Occipital lobe (tissue), 3 donors: ENCODE measurements at places on chromosomes 6 and 20.

DNA sequence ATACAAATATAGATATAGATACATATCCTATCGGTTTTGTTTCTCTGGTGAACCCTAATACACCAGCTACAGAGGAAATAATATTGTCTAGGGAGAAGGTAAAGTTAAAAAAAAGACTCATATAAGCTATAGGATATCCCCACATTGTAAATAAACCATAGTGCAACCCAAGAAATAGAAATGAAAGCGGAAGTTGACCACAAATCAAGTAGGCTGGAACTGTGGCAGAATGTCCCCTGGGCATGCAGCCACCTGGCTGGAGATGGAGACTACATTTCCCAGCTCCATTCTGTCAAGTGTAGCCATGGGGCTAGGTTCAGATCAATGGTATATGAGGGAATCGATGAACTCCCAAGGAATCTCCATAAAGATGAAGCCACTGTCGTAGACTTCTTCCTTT, 70.1 kb upstream of the RPS6KA2 start:
- DNase-seq = no peak

GRCh38 chr6:35356391-35356790, 14.0 kb downstream of the PPARD start:
- no peak for DNase-seq

DNA sequence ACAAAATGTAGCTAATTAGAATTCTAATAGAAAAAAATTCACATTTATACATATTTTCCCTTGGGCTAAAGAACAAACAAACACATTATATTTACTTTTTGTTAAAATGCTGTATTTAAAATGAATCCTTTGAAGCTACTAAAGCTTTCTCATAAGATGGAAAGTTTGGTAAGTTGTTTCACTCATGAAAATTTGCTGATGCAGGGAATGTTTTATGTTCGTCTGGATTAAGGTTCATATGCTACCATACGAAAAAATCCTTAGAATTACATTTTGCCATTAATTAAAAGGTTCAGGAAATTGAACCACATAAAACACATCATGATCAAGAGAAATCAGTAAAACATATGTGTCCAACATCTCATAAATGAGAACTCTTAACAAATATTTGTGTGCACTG, 62.2 kb downstream of the SMLR1 start:
- DNase-seq = no peak

DNA sequence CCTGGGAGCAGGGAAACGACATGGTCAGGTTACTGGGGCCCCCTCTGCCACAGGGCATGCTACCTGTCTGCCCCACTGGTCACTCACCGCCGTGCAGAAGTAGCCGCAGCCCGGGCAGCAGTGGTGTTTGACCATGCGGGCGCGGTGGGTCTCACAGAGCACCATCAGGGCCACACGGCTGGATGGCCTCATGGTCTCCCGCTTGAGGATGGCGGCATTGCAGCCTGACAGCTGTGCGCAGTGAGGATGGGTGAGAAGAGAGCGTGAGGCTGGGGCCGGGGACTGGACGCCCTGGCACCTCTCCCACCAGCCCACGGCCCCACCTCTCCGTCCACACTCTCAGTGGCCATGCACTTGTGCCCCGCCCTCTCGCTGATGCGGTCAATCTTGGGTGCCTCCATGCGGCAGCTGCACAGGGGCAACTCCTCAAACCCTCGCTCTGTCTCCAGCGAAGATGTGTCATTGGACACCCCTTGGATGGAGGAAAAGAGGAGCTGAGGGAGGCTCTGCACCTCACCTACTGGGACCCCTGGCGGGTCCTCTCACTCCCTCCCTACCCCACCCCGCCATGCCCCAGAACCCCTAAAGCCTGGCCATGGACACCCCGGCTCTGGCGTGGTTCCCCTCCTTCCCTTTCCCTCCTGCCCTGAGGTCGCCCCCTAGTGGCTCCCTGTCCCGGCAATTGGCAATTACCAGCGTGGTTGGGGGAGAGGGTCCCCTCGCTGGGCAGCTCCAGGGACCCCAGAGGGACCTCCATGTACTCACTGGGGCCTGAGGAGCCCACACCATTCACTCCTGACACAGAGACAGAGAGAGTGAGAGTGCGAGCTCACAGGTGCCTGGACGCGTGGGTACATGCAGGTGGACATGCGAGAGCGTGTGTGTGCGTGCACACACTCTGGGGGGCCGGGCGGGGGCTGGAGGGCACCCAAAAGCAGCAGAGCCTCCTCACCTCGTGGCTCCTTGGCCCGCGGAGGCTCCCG, 8.9 kb downstream of the EHMT2 start:
- DNase-seq = no peak

- no peak for DNase-seq
Observed at GRCh38 chr6:37019065-37019450, 13.6 kb downstream of the FGD2 start.

- DNase-seq = no peak
Observed at GRCh38 chr6:1787894-1788293, 178.2 kb downstream of the FOXC1 start.

DNA sequence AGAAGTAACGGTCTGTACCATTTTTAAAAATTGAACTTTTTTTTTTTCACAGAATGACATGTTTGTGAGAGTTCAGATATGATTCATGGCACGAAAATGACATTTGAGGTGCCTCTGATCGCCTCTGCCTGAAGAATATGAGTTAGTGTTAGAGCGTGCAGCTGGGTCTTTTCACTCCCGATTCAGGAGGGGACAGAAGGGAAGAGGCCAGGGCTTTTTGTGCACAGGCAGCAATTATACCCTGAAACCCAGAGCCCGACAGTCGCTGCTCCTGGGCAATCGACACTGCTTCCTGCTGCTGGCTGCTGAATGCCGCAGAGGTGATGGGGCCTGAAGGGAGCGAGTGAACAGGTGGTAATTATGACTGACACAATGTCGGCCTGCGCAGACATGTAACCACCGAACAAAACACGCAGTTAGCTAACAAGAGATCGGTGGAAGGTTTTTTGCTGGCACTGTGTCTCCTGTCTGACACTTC, 652.0 kb upstream of the NOX3 start:
- DNase-seq = no peak

GRCh38 chr20:50336661-50337060, 146.0 kb downstream of the CEBPB start:
- no peak for DNase-seq

DNA sequence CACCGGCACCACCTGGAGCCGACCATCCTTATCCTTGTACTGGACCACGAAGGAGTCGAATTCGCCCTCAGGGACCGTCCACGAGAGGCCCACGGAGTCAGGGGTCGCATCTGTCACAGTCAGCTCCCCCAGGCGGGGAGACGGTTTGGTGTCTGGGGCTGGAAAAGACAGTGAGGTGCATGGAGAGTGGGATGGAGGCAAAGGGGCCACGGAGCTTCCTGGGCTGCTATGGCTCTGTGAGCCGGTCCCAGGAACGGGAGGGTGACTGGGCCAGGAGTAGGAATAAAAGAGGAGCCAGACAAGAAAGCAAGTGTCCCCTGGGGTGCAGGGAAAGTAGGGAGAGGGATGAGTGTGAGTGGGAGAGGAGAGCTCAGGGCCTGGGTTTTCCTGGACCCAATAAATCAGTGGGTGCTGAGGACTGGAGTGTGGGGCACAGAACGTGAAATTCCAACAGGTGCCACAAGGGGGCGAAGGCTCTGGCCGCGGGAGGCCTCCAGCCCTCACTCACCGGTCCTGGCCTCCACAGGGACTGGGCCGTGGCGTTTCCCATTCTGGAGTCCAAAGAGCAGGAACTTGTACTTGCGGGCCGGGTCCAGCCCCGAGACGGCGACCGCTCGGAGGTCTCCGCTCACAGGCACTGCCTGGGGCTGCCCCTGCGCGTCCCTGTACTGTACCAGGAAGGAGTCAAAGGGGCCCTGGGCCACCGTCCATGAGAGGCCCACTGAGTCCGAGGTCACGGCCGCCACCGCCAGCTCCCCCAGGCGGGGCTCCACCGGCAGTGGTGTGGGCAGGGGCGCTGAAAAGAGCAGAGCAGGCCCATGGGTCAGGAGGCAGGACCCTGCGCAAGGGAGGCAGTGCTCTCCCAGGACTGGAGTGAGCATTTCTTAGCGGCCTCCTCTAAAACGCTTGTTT, 9.9 kb downstream of the CYP21A2 start:
- no peak for DNase-seq

DNA sequence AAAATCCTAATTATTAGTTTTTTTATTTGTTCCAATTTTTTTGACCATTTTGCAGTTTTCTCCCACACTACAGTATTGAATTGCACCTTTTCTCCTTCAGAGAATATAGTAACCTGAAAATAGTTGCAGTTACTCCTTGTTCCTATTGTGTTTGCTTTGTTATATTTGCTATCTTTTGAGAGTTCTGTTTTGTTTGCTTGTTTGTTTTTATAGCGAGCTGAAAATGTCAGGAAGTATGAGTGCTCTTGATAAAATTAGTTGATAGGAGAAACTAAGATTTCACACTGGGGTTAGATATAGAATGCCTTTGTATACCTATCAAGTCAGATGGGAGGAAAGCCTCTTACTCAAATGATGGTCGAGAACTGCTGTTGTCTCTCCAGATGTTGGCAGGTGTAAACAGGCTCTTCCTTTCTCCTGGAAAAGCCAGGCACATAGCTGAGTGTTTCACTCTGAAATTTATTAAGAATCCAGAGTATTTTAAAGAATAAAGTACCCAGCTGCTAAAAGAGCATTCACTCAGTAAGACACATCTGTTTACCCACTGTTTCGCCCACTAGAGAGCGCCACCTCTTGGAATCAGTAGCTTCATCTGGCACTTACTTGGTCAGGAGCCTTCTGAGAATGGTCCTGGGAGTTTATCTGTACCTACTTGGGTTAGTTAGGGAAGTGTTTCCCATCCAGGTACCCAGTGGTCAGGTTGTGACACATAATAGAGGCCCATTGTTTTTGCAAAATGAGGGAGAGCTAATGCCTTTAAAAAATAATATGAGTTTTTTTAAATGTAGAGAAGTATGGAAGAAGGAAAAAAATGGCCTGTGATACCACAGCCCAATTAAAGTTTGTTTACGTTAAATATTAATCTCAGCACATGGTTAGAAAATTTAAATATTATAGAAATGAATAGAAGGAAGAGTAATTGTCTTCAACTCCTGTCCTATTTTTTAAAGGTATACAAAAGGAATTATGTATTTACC, 11.2 kb downstream of the NT5DC1 start:
- DNase-seq = no peak

DNA sequence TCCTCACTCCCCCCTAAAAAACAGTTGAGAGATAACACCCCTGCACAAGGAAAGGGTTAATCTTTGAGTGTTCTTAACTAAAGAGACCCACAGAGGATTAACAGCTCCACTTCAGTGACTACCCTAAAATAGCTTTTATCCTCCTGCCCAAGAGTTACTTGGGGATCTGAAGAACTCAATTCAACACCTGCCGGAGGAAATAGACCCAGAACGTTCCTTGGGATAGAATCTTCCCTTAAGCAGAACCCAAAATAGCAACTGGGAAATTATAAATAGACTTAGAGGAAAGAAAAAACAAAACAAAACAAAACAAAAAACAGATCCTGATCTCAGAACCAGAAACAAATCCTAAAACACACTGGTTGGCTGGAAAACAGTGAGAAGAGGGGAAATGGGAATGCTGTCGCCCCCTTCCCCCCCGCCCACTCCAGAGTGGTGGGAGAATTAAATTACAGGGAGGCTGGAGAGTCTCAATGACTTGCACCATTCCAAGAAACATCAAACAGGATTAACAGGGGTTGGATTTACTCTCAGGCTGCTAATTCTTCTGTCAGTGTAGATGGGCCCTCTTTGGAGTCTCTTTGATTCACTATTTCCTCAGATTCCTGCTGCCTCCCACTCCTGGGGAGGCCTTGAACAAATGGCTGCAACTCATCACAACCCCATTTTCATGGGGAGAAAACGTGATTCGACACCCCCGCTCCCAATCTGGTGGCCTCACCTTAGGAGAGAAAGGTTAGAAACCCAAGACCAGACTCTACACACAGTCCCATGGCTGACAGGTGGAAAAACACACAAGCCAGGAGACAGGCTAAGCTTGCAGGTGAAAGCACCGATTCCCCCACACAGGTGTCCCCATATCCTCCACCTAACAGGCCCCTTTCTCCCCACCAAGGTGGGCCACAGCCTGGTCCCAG, 1.4 kb downstream of the PLAGL2 start:
- no peak for DNase-seq

GRCh38 chr6:12297363-12298016, 7.3 kb downstream of the EDN1 start:
- DNase-seq = no peak

GRCh38 chr6:146312608-146313007, 231.0 kb upstream of the RAB32 start:
- no peak for DNase-seq

DNA sequence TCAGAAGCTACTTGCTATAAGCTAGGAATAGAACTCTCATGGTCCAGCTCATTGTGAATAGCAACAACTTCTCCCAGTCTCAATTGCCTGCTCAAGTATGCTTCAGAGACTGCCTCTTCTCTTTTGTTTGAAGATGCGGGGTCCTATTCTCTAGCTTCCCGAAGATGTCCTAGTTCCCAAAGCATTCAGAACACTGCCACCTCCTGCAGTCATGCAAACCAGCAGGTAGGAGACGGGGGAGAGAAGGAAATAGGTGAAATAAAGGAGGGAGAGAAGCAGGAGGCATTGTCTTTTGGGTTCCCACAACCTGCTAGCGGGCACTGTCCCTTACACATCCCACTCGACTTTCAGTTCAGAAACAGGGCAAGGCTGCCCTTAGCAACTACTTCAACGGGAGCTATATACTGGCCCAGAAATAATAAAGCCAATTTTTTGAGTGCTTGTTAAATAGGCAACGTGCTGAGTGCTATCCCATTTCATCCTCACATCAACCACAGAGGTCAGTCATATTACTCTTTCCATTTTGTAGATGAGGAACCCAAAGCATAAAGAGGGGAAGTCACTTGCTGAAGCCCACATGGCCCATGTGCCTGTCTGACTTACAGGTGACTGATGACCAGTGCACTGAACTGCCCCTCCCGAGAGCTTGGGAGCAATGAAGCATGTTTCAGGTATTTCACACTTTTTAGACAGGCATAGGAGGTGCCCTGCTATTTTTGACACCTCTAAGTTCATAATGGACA, 61.9 kb upstream of the ATXN1 start:
- no peak for DNase-seq

DNA sequence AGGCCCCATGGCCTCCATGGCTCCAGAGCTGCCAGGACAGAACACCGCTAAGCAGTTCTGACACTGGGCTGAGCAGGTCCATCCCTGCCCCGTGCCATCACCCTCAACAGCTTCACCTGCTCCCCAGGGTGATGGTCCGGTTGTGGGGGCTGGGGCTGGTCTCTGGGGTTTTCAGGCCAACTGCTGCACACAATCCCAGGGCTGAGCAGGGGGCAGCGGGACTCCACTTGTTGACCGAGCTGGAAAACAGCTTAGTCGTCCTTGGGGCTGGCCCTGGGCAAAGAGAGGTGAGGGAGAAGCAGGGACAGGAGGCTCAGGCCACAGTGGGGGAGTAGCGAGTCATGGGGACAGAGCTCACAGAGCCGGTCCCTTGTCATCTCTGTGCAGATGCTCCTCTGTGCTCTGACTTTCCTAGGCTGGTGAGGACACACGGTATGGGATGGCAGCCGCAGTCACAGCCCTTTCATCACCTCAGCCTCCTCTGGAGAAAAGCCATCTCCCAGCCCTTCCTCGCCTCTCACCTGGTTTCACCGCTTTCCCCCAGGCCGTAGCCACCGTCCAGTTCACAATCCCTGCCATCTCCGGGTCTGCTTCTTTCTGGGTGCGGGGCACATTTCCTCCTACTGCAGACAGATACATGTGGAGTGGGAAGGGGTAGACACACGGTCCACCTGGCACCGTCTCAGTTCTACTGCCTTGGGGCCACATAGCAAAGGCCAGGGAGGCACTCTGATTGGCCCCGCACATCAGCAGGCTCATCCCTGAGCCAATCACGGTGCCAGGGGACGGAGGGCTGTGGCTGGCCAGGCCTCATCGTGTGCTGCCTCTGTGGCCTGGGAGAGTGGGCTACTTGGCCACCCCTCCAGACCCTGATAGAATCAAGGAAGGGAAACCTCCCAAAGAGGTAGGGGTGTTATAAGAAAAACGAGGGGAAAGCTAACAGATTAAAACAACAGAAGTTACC, 19.1 kb downstream of the MDFI start:
- DNase-seq = no peak
